Activated CD4-positive, alpha-beta T cell treated with anti-CD3 and anti-CD28 coated beads for 36 hours (primary cell): ENCODE measurements at places on chromosomes 12 and 14. TPM values are rescaled to one million over a fixed set of nuclear protein-coding genes. Genes with fewer than 3 reads are reported as not detected.
A peak's percentile ranks its signal among the peaks of the same experiment; 100 is the strongest.

The MRPS35 gene
- 58.5 TPM for total RNA-seq

- peaks cover 43% of the 10 kb centered on the region for H3K27me3 ChIP-seq
- DNase-seq = no peak
- peaks cover 7% of the 10 kb centered on the region for H3K4me1 ChIP-seq
- no peak overlapping the region for H3K27ac ChIP-seq
These were observed 5.6 kb downstream of the ARMH4 start for GRCh38 chr14:58146399-58146798.

The SLC6A13 gene
- 0.30 TPM for total RNA-seq

The SLC10A1 gene
- total RNA-seq = not detected

DNA sequence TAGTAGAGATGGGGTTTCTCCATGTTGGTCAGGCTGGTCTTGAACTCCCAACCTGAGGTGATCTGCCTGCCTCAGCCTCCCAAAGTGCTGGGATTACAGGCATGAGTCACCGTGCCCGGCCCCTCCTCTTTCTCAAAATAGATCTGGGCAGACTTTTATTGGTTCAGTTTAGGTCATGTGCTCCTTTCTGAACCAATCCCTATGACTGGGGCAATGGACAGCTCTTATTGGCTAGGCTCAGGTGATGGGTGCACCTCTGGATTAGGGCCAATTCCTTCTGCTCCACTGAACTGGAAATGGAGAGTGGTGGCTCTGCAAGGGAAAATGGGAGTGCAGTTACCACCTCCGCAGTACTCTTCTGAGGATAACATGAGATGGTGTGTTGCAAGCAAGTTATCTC is 6.2 kb upstream of the ATP6V0A2 start:
- peak; percentile 37 for DNase-seq
- no peak overlapping the region for H3K4me3 ChIP-seq
- peaks cover 2% of the 10 kb centered on the region for H3K4me1 ChIP-seq
- peaks cover 3% of the 10 kb centered on the region for H3K36me3 ChIP-seq
- H3K27ac ChIP-seq = no peak overlapping the region
- no peaks in the 10 kb centered on the region for H3K27me3 ChIP-seq
